Frontal cortex (tissue), 4 donors: ENCODE measurements at places on chromosomes 6 and 20. TPM values are rescaled to one million over a fixed set of nuclear protein-coding genes. Genes with fewer than 3 reads are reported as not detected.

The DOK5 gene
- total RNA-seq, result 236 TPM

The SPEF1 gene
- 0.41 TPM for total RNA-seq

The XRN2 gene
- 96.2 TPM for total RNA-seq

The UBE2C gene
- total RNA-seq, result 3.7 TPM

DNA sequence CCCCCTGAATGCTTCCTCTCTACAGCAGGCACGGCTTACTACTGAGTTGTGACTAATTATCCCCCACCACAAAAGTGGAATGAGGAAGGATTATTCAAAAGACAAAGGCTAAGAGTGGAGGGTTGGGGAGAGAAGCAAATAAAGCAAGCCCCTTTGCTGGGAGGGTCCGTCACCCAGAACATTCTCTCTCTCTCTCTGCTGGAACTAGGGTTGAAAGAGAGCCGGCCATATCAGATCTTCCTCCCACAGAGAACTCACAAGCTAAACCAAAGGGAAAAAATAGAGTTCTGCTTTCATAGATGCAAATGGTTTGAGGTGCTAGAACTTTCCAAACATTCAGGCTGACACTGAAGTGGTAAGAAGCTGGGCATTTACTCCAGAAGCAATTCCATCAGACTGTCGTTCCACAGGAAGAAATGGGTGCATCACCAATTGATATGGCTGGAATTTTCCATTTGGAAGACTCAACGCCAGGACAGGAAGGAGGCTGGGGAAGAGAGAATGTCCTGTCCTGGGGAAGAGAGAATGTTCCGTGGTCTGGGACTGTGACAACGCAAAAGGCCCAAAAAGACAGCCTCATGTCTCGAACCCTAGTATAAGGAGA, 7.9 kb downstream of the ZMYND8 start:
- DNase-seq, result no peak

The TNFRSF6B gene
- total RNA-seq, result not detected

GRCh38 chr6:143679041-143679440, 1.3 kb downstream of the PHACTR2 start:
- no peak for DNase-seq

The ARFGEF2 gene
- total RNA-seq, result 26.9 TPM

The KHDC1L gene
- total RNA-seq, result 1.2 TPM

DNA sequence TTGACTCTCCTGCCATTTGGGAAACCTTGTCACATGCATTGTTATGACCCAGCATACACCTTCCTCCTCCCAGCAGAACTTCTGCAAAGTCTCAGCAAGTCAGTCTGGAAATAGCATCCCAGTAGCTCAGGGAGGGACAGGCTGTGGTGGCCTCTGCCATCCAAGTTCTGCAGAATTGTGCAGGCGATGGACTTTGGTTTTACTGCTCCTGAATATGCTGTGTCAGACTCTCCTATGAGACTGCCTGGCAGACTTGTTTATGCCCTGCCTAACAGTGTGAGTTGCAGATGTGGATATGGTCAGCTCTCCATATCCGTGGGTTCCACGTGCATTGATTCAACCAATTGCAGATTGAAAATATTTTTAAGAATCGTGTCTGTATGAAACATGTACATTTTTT, 52.8 kb downstream of the SNRNP48 start:
- no peak for DNase-seq

DNA sequence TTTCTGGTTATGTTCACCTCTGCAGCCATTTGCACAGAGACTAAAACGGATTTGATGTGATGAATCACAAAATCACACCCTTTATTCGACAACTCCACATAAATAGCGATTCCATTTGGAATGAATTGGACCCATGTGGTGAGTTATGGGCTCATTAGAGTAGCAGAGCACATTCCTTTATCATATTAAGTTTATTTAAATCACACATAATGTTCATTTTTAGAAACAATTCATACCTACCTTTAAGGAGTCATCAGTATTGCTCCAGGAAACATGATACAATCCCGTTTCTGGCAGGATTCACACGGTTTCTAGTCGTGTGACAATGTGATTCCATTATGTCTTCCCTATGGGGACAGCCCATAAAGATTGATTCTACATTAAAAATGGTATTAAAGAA, 303.5 kb downstream of the CDH4 start:
- DNase-seq, result no peak

The TP53TG5 gene
- not detected for total RNA-seq

- DNase-seq, result no peak
Measured at GRCh38 chr20:63529861-63530787, 7.1 kb downstream of the PTK6 start.

The BNIP5 gene
- total RNA-seq, result under 0.01 TPM

- DNase-seq, result no peak
Measured at GRCh38 chr6:163712981-163713380, 298.5 kb downstream of the QKI start.
